ENCODE measurements at places on chromosomes 5 and 9.

DNA sequence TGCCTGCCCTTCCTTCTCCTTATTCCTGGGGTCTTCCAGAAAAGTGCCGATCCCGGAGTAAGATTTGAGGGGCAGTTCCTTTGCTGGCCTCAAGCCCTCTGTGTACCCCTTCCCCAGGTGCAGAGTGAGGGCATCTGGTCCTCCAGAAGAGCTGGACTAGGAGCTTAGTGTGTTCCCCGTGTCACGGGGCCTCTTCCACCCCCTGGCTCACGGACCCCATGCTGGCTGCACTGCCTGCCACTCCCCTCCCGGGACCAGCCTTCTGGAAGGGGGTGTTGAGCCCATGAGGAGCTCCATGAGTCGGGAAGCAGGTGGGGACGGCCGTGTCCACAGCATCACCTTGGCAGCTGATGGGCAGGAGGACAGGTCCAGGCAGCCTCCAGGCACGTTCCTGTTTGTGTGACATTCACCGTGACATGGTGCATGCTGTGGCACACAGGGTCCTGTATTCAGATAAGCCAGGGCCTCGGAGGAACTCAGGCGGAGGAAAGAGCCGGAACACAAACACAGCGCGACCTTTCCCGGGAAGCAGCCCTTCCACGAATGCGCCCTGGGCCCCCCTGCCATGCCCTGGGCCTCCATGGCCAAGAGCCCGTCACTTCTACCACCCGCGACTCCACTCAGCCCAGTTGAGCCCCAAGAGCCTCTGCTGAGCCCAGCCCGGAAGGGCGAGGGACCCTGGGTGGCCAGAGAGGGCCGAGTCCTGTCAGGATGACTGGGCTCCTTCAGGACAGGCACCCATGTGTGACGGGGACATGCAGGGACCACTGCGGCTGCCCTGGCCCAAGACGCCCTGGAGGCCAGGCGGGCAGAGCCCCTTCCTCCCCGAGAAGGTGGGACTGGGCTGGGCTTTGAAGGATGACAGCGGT, 5.9 kb upstream of the LCN1 start:
- DNase-seq = peak; percentile 34

GRCh38 chr5:43859309-43859708, 256.3 kb downstream of the NNT start:
- DNase-seq = no peak

- DNase-seq = no peak
Measured at GRCh38 chr9:107480386-107480789, 9.2 kb downstream of the KLF4 start.

- DNase-seq = no peak
Measured at GRCh38 chr5:89399548-89399947, 516.6 kb upstream of the MEF2C start.

GRCh38 chr5:152097128-152097527, 172.5 kb upstream of the GLRA1 start:
- DNase-seq = no peak

DNA sequence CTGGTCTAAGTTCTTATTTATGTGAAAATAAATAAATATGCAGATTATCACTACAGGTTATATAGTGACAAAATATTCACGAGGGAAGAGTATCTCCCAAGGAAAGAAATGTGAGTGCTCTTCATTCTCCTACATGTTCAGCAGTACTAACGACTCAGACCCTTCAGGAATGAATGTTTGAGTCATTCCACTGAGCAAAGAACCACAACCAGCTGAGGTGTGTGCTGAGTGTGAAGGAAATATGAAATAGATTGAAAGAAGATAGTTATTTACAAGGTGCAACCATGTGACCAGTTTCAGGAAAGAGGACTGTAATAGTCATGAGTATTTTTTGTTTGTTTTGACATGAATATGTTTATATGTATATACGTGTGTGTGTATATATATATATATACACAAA, 228.7 kb downstream of the TUSC1 start:
- DNase-seq = no peak

GRCh38 chr9:97382099-97382718, 29.7 kb upstream of the TDRD7 start:
- DNase-seq = no peak

- DNase-seq = no peak
Measured at GRCh38 chr5:114208120-114208519, 153.8 kb upstream of the KCNN2 start.

DNA sequence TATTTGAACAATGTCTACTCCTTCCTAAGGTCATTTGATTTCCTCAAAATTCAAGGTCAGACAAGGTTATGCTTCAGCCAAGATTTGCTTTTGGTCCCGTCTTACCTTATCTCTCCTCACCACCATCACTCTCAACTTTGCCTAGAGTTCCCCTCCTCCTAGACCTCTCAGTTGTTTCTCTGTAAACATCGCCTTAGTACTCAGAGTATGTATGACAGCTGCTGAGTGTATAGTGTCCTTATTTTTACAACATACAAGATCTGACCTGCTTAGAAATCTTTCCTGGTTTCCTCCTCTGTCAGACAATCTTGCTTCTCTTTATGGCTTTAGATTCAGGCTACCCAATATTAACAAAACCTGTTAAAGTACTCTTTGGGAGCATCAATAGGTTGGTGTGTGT, 50.0 kb upstream of the C6 start:
- DNase-seq = no peak

DNA sequence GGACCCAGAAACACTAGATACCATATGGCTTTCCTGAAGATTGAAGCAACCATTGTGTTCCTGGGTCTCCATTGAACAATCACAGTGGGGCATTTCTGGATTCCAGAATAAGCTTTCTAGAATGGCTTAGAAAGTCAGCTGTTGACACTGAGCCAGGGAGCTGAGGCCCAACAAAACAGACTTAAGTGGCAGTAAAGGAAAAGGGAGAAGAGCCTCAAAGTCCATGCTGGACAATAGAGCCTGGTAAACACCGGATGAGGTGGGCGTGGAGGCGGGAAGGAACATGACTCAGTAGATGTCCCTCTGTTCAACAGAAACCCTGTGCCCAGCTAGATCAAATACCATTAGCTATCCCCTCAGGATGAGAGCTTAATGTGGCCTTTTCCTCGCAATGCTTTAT, 14.8 kb downstream of the SPARC start:
- DNase-seq = no peak

GRCh38 chr9:136476369-136477150, 6.3 kb downstream of the SEC16A start:
- DNase-seq = no peak

GRCh38 chr5:173753307-173754168, 134.6 kb upstream of the CPEB4 start:
- peak; percentile 88 for DNase-seq

GRCh38 chr5:58016358-58016757, 443.5 kb downstream of the PLK2 start:
- no peak for DNase-seq

- DNase-seq = no peak
Measured at GRCh38 chr9:27835746-27836145, 262.5 kb upstream of the C9orf72 start.

DNA sequence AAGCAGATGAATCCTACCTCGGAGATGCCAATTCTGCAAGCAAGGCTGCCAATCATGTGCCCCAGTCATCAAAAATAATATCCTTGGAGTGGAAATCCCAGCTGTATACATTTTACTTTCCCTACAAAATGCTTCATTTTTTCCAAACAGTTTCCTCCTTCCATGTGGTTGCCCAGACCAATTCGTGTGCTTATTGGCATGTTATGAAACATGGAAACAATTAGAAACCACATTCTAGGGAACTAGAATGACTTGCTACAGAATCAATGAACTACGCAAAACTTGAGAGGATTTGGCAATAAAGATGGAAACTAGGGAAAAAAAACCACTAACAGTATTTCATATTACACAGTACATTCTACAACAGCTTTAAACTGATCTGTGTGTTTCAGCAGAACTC, 584.5 kb upstream of the DMAC1 start:
- no peak for DNase-seq

DNA sequence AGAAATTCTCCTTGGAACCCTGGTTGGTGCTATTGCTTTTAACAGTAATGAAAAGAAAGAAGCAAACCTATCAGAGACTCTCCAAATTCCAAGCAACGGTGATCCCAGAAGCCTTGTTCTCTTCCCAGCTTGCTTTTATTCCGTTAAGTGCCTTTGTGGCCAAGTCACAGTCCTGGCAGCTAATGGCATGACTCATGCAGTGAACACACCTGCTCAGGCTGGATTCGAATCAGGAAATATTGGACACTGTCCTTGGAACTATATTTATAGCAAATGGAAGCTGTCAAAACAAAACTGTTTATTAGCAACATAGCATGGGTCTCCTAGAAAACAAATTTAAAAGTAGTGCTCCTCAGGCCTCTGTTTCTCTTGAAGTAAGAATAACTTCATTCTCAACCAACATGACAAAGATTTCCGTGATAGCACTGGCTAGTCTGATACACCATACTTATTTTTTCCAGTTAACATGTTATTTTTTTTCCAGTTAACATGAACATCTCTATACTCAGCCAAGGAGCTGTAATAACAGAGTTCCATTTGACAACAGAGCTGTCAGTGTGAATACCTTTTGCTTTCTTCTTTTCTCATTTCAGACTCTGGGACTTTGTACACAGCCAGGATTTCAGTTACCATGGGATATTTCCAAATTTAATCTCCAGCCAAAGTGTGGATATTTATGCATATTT, 502.4 kb downstream of the GADD45G start:
- DNase-seq = no peak

DNA sequence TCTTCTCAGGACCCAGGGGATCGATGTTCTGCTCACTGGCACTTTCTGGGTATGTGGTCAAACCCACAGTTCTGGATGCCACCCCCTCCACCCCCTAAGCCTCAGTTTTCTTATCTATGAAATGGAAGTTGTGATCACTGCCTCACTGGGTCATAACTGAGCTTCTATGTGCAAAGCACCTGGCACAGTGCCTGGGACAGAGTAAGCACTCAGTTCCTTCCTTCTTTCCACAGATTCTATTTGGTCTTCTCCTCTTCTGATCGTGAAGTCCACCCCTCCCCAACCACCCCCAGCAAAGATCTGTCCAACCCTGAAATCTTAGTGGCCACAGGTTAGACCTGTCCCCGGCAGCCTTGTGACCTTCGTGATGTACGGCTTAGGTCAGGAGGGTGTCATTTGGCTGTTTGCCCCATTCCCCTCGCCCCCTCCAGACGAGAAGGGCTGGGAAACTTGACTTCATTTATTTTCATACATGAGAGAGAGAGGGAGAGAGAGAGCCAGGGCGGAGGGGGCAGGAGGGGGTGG, 181.4 kb downstream of the FGF18 start:
- DNase-seq = peak; percentile 30

- peak; percentile 37 for DNase-seq
Measured at GRCh38 chr5:150584556-150585335, 55.7 kb upstream of the SYNPO start.

DNA sequence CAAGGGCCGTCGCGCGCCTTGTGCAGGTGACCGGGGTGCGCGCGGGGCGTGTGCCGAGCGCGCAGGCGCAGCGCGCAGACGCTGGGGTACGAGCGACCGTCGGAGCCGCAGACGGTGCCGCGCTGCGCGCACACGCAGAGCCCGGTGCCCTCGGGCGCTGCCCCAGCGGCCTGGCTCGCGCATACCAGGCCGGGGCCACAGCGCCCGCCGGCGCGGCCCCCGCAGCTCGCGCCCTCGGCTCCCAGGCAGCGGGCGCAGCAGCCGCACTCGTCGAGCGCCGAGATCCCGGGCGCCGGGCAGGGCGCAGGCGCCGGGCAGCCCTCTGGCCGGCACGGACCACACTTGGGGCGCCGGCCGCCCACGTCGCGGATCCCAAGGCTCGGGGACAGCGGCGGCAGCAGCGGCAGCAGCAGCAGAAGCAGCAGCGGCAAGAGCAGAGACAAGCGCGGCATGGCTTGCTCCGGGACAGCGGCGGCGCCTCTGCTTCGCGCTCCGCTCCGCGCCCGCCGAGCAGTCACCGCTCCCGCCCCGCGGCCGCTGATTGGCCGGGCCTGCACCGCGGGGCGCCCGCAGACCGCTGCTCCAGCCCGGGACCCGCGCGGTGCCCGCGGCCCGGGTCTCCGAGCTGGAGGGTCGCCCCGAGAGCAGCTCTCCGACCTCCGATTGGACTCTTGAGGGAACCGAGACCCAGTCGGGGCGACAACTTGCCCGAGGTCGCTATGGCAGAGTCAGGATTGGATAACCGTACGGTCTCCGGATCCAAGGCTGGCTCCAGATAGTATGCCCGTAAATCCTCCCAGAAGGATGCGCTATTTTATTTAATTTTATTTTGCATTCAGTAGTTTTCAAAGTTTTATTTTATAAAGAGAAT, at the start of gene IGFBPL1:
TSS of gene IGFBPL1 (minus strand) at position 482 of the 871 bp plus-strand sequence. CDS start at position 452, 30 bp downstream.
- DNase-seq = peak; percentile 83

- DNase-seq = no peak
Measured at GRCh38 chr5:165574100-165574499, 2068.7 kb downstream of the MAT2B start.

- no peak for DNase-seq
Measured at GRCh38 chr5:40678026-40678425, 1.7 kb upstream of the PTGER4 start.

- DNase-seq = no peak
Measured at GRCh38 chr9:34654323-34655051, 2.5 kb downstream of the IL11RA start.

DNA sequence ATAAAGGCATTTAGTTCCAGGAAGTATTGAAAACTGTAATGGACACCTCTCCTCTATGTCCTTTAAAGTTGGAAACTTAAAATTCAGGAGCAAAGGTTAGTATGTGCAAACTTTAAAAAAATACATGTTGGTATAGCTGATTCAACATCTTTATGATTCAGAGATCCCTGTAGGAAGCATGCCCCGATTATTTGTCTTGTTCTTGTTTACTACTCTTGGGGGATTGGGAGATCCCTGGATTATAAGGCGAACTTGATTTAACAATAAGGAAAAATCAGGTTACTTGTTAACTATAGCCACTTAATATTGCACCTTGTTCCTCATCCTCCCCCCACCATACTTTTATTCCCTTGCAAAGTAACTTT, 1.7 kb downstream of the F2RL1 start:
- no peak for DNase-seq

DNA sequence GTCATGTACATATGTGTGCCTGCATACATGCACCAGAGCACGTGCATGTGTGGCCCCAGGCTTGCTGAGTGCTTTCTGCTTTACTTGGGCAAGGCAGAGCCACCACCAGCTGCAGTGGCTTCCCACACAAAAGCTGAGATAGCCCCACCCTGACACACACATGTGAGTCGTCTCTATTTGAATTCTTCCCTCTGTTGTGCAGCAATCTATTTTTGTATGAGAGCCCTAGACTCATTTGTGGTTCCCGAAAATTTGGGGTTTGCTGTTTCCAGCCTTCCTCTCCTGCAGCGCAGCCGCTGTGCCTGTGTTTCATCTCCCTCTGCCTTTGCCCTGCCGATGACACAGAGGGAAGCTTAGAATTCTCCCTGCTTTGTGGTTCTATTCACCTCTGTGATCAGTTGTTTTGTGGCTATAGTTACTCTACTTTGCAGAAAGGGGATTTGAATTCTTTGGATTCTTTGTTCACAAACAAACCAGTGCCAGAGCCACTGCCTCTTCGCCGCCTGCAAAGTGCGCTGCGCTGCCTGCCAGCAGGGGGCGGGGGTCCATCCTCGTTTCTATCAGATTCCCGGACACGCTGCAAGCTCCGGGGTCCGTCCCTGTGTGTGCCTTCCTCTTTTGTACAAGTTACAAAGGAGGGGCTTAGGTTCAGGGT, 95.8 kb upstream of the DAP start:
- DNase-seq = peak; percentile 96
